Fibroblast of lung (primary cell): ENCODE measurements at places on chromosomes 1 and 21. TPM values are rescaled to one million over a fixed set of nuclear protein-coding genes. Genes with fewer than 3 reads are reported as not detected.

Gene BGLAP
- polyA plus RNA-seq = 0.12 and 0.34 TPM in 2 replicates

GRCh38 chr1:2103266-2103900 is 53.2 kb downstream of the PRKCZ start:
- DNase-seq = no peak

GRCh38 chr1:32926562-32926961 is 25.4 kb upstream of the TMEM54 start:
- DNase-seq = no peak

DNA sequence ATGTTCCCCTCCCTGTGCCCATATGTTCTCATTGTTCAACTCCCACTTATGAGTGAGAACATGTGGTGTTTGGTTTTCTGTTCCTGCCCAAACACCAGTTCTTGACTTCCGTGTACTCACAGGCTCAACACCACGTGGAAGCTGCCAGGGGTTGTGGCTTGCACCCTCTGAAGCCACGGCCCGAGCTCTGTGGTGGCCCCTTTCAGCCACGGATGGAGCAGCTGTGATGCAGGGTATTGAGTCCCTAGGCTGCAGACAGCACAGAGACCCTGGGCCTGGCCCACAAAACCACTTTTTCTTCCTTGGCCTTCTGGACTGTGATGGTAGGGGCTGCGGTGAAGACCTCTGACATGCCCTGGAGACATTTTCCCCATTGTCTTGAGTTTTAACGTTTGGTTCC is 111.6 kb downstream of the SYT14 start:
- no peak for DNase-seq

DNA sequence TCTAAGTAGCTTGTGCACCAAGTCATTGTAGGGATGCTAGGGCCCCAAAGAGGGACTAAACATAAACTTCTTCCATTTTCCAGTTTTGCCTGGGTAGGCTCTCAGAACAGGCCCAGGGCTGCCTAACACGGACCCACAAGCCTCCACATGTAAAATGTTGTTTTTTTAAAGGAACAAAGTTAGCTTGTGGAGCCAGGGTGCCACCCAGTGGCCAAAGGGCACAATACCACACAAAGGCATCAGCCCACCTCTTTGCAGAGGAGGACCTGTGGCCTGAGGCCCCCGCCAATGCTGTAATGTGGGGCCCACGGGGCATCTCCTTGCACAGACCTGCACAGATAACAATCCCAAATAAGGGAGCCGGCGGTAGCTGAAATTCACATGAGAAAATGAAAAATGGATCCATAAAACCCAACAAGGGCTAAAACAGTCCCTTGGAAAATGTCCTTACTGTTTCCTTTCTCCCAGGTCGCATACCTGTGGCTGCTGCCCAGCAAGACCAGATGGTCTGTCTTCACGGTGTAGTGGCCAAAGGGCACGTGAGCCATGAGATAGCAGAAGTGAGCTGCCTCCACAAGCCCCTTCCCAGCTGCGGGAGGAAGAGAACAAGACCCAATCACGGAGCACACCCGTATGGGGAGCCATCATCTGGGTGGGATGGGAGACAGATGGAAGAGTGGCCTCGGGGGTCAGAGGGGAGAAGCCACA is 23.8 kb downstream of the SEC16B start:
- DNase-seq = peak; percentile 42

- DNase-seq = no peak
Observed at GRCh38 chr1:19771350-19771749, 28.4 kb downstream of the TMCO4 start.
